ENCODE measurements at places on chromosomes 1 and 21.
A peak's percentile ranks its signal among the peaks of the same experiment; 100 is the strongest.

- no peak for DNase-seq
These were observed 37.6 kb downstream of the PRKCZ start for GRCh38 chr1:2087766-2088165.

GRCh38 chr1:58862728-58863385 lies 79.0 kb upstream of the JUN start:
- no peak for DNase-seq

DNA sequence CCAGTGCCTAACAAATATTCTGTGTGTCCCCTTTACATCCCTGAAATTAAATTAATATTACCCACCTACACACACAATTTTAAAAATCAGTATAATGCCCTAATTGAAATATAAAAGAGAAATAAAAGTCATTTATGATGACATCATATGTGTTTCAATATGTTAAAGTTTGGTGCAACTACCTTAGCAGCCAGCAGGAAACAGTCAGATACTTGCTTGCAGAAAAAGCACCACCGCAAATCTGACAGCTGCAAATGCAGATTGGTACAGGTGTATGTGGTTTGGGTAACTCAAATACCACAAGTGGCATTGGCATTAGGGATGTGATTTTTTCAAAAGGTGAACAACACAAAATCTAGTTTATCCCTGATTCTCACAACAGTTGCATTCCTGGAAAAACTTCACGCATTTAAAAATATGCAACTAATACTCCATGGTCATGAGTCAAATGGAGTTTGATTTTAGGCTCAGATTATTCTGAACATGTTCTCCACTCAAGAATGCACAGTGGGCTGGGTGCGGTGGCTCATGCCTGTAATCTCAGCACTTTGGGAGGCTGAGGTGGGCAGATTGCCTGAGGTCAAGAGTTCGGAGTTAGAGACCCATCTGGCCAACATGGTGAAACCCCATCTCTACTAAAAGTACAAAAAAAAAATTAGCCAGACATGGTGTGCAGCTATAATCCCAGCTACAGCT lies 106.3 kb downstream of the EDEM3 start:
- DNase-seq: no peak

- DNase-seq: peak; percentile 82
These were observed 12.5 kb downstream of the TRAF3IP3 start for GRCh38 chr1:209768354-209768774.

GRCh38 chr1:154784416-154784815 lies 85.7 kb downstream of the KCNN3 start:
- no peak for DNase-seq

DNA sequence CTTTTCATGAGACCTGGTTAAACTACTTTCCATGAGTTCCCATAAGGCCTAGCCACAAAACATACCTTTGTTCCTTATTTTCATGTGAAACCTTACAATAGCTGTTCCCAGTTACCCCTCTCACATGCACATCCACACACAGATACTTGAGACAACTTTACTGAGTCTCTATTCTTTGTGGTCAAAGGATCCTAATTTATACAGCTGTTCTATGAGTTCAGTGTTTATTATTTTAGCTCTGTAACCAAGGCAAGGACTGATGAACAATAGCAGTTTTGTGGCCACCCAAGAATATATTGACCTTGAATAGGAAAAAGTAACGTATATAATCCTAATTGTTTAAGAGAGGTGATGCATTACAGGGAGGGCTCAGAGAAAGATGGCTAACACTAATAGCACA lies 160.5 kb upstream of the CACYBP start:
- DNase-seq: no peak

DNA sequence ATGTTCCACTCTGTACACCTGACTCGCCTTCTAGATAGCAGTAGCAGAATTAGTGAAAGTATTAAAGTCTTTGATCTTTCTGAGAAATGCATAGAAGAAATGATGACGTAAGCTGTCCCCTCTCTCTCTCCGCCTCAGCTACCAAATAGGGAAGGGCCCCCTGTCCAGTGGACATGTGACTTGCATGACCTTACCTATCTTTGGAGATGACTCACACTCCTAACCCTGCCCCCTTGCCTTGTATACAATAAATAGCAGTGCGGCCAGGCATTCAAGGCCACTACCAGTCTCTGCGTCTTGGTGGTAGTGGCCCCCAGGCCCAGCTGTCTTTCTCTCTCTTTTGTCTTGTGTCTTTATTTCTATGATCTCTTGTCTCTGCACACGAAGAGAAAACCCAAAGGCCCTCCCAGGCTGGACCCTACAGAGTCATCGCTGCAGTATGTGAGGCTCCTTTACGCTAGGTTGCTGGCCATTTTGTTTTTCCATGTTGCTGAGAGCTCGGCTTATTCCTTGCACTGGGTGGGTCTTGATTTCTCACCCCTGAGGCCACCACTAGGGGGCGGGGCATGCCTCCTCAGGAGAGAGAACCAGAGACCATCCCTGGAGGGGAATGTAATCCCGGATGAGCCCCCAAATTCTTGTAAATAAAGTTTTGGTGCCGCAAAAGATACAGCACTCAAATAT lies 16.0 kb upstream of the ZBTB8B start:
- no peak for DNase-seq

DNA sequence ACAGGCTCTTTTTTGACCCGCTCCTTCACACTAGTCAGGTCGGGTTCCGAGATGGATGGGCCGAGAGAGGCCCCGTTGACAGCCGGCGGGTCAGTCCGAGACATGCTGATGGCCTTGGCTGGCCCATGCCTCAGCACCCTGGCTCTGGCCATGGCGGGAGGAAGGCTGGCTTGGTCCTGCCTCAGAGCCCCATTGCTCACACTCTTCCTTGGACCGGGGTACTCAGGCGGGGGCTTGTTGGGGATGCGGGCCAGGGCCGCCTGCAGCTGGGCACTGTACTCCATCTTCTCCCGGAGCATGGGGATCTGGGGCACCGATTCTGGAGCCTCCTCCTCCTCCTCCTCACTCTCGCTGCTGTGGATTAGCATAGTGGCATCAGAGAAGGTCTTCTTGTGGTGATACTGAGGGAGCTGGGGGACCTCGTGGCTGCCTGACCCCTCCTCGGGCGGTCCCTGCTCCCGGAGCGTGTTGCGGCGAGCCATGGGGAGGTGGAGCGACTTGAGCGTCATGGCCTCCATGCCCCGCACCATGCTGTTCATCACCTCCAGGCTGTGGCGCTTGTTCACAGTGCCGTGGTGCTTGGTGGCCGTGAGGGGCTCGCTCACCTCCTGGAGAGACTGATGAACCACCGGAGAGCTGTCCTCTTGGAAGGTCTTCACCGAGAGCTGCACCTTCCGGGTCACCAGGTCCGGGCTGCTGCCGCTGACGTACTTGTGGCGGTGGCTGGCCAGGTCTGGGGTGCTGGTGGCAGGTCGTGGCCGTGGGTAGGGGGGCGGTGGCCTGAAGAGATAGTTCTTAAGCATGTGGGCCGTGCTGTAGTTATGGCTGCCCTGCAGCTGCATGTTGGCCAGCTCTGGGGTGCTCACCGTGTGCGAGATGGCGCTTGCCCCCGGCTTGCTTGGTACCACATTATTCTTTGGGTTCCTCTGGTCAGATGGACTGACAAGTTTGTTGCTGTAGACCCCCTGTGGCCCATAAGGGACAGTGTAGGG lies 102.7 kb downstream of the SMYD2 start:
- DNase-seq: no peak

- no peak for DNase-seq
These were observed 2.7 kb upstream of the RIPK4 start for GRCh38 chr21:41769521-41769920.

- no peak for DNase-seq
These were observed 467.6 kb upstream of the ZRANB2 start for GRCh38 chr1:71548398-71548890.

- no peak for DNase-seq
These were observed 126.1 kb downstream of the HMCN1 start for GRCh38 chr1:185860311-185860710.

DNA sequence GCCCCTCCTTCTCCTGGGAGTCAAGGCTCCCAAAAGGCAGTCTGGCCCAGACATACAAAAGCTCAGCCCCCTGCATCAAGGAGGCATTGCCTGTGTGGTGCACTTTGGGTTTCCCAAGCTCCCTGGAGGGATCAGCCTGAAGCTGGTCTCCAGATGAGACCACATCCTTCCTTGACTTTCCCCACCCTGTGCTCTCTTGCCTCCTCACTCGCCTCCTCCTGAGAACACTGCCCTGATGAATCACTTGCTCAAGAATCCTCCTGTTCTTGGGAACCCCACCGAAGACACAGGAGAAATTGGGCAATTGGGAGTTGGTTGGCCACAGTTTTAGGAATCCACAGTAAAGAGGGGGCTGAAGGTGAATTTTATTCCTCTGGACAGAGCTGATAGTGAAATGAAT lies 34.8 kb upstream of the LYST start:
- DNase-seq: no peak

GRCh38 chr1:45876000-45876617 lies 72.7 kb downstream of the MAST2 start:
- DNase-seq: no peak

DNA sequence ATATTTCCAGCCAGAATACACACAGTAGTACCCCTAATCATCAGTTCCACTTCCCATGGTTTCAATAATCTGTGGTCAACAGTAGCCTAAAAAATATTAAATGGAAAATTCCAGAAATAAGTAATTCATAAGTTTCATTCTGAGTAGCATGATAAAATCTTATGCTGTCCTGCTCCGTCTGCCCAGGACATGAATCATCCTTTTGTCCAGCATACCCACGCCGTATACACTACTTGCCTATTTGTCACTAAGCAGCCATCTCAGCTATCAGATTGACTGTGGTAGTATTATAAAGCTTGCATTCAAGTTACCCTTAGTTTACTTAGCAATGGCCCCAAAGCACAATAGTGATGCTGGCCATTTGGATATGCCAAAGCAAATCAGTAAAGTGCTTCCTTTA lies 118.7 kb downstream of the SLC5A9 start:
- DNase-seq: no peak

- no peak for DNase-seq
These were observed 90.4 kb downstream of the RGS21 start for GRCh38 chr1:192407206-192407605.

DNA sequence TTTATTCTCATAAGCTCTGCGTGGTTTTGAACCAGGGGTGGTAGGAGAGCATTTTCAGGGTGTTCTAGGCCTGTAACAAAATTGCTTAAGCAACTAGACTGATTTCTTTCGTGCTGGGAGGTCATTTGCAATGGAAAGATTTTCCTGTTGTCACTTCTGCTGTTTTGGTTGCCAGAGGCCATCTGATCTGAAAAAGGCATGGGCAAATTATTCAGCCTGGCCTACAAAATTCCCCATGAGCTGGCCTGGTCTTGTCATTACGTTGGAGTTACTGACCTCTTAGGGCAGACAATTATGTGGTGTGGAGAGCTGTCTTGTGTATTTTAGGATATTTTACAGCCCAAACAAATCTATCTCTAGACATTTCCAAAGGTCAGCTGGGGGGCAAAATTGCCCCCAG lies 444.4 kb upstream of the DAB1 start:
- no peak for DNase-seq

DNA sequence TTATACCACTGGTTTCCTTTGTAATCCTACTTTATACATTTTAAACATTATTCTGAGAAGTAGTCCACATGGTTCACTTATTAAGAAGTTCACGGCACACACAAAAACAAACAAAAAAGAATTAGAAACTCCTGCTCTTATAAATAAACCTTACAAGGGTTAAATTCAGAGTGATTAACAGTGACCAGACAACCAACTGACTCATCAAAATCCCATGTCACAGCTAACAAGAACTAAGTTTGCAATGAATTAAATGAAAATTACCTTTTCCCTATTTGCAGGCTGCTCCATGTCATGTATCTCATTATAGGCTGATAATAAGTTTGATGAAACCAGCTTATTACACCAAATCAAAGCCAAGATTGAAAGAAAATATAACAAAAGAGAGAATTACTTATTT lies 77.5 kb downstream of the PUM1 start:
- no peak for DNase-seq

GRCh38 chr1:43660355-43660754 lies 10.4 kb downstream of the KDM4A start:
- DNase-seq: no peak

DNA sequence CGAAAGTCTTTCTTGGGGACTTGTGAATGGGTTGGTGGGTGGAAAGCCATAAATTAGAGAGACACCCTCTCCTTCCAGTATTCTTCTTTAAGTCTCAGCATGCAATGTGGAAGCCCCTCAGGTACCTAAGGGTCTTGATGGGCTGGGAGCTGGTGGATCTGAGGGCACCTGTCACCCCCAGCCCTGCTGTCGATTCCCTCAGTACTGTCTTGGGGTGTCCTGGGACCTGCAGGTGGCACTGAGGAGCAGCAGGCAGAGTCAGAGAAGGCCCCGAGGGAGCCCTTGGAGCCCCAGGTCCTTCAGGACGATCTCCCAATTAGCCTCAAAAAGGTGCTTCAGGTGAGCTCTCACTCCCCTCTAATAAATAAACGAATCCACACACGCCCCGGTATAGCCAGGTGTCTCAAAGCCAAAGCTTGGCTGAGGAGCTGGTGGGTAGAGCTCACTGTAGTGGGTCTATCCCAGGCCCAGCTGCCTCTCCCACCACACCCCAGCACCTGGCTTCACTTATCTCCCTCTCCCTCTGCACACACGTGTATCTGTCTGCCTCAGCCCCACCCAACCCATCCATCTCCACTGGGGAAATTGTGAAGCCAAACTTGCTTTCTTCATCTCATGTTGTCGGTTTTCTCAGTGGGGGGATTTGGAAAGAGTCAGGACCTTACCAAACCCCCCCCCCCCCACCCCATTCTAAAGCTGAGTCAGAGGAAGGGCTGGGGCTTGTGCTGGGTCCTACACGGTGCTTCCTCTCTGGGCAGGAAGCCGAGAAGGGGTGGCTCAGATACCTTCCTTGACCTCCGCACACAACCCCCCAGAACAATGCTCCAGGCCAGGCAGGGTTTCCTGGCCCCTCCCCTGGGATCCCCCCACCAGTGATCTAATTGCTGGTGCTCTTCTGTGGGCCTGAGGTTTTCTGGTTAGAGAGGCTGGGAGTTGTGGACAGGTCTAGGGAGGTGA lies 1.6 kb downstream of the ADAM15 start:
- DNase-seq: no peak

- DNase-seq: no peak
These were observed 20.8 kb downstream of the ZBTB8B start for GRCh38 chr1:32485554-32486255.

DNA sequence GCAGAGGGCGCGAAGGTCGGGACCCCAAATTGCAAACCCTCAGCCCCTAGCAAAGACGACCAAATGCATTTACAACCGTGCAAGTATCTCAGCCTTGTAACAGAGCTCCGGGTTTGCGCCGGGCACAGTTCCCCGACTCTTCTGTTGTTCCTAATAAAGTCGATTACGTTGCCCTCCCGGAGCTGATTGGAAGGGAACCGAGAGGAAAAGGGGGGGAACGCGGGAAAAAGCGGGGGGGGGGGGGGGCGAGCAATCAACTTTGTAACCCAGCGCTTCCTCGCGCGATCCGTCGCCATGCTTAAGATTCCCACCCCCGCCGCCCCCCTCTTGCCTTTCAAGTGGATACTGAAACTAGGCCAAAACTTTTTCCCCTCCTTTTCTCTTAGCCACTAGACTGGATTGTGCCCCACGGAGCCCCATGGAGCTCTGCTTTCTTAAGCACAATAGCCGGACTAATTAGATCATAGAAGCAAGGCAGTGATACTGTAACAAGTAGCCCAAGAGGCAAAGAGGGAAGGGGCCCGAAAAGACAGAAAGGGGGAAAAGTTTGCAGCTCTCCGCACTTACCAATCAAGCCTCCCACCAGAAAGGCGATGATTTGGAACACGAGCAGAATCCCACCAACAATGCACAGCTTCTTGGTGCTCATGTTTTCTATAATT lies 565 bp downstream of the WLS start:
- DNase-seq: no peak
